Smooth muscle cell of the brain vasculature (primary cell): ENCODE measurements at places on chromosomes 3 and 15.

GRCh38 chr3:37115446-37115845, 58.9 kb downstream of the LRRFIP2 start:
- no peak for DNase-seq

- no peak for DNase-seq
Observed at GRCh38 chr3:116028157-116028556, 404.8 kb downstream of the GAP43 start.

DNA sequence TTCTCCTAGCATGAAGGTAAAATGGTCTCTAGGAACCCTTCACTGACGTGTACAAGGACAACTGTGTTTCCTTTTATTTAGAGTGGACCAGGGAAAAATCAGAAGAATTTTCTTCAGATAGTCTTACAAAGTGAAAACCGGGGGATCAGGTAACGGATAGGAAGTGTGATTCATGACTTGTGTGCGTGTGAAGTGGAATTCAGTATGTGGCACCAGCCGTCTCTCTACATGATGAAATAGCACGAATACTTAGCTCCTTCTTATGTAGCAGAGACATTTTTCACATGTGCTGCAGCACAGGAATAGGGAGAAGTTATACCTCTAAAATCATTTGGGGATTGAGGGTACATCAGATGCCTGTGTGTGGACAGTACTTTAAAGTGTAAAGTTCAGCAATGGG, 159.2 kb downstream of the MEX3B start:
- no peak for DNase-seq

DNA sequence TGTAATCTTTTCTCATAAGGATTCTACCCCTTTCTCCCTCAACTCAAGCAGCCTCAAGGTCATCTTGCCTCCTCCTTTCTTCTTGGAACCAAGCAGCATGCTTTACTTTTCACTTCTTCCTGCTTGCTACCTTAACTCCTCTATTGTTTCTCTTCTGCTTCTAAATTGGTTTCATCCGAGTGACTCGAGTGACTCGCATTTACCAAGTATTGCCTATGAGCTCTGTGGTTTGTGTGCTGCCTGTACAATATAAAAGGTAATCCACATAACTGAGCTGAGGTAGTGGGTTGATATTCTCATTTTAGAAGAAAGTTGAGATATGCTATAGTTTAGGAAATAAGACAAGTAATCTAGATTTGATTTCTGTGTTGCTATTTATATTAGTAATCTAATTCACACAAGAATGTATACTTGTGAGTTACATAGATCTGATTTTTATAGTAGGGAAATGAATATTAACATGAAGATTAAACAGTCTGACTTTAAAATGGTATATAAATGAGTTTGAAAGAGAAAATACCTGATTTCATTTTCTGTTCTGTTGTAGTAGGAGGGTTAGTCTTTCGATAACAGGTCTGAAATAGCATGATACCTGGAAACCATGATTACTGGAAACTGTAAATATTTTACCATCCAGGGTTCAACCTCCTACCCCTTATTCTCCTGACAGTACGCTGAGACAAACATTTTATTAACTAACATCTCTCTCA, 5.5 kb downstream of the HHLA2 start:
- no peak for DNase-seq

DNA sequence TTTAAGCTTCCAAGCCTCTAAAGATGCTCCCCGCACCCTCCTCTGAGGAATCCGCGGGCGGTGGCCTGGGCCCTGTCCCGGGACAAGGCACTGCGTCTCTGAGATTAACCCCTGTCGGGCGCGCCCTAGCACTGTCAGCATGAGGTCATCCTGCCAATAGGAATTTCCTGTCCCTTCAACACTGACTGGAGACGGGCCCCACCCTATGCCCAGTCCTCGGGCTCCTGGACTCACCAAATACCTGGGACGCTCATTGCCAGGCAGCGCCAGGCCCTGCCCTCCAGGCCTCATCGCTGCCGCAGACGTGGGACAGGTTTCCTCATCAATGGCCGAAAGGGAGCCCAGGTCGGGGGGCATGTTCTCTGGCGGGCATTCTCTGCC, 67.6 kb upstream of the SH3GL3 start:
- no peak for DNase-seq

- DNase-seq, result no peak
Observed at GRCh38 chr15:39784638-39785037, 2.0 kb upstream of the FSIP1 start.

- DNase-seq, result no peak
Observed at GRCh38 chr3:108528459-108529252, 18.3 kb upstream of the MYH15 start.

DNA sequence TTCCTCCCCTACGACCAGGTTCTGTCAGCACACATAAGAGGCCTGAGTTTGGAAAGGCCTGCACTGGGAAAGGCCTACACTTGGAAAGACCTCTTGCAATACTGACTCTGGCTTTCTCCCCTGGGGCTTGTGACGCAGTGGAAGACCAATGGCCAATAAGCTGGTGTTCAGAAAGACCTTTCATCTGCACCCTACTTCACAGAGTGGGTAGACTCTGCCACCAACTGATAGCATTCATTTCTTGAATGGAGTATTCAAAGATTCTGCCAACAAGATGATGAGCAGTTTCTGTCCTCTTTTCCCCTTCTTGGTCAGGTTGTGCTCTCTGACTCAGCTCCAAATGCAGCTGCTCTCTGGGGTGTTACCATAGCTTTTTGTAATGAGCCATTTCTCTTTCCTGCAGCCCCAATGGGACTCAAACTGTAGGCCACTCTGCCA, 48.8 kb downstream of the TIPARP start:
- DNase-seq, result no peak

GRCh38 chr3:104909198-104909597, 457.5 kb upstream of the ALCAM start:
- DNase-seq, result peak; percentile 31

DNA sequence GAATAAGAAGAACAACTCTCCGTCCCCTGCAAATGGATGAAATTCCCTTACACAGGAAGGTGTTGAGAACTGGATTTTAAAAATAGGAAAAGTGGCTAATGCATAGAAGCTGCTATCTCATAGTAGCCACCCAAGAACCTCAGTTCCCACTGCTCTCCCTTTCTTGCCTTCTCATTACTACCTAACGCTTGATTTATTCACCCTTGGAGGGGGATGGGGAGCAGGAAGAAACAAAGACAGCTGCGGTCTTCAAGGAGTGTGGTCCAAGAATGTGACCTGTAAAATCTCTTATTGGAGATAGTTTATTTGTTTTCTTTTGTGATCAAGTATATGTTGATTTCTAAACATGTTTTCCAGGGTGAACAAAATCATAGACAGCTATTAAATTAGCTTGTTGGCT, 274.1 kb upstream of the CTNNB1 start:
- no peak for DNase-seq

- peak; percentile 46 for DNase-seq
Observed at GRCh38 chr3:185549122-185549521, 3.3 kb downstream of the LIPH start.

DNA sequence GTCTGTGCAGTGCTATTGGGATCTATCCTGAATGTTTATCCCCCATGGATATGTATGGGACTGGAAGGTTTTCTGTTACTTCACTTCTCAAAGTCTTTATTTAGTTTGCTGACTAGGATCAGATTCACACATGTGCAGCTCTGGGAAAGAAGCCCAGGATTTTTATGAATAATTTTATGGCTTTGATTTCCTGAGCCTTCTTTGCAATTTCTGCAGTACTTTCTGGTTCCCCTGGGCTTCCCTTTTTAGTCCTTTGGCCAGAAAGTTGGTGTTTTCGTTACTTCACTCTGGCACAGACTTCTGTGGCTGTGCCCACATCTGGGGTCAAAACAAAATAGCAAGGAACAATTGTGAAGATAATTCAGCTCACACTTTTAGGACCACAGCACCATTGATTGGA, 721.0 kb downstream of the OTOL1 start:
- DNase-seq, result no peak

DNA sequence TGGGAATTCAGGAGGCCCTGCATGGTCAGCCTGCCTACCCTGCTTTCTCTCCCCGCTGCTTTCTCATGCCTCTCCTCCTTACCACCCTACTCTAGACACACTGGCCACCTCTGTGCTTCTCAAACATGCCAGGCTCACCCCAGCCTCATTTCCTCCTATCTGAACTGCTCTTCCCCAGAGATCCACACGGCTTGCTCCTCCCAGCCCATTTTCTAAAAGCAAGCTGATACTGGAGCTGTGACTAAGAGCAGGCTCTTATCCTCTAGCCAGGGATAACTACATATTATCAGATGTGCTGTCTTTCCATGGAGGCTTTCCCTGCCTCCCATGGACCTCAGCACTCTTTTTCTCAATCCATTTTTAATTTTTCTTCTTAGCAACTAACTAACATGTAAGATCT, 85.9 kb downstream of the BOC start:
- no peak for DNase-seq

- no peak for DNase-seq
Observed at GRCh38 chr3:186133980-186134379, 25.1 kb upstream of the ETV5 start.

GRCh38 chr15:58070801-58071418, 5.4 kb upstream of the ALDH1A2 start:
- DNase-seq, result peak; percentile 46

- DNase-seq, result no peak
Observed at GRCh38 chr15:29859973-29860715, 37.9 kb upstream of the TJP1 start.

- no peak for DNase-seq
Observed at GRCh38 chr3:172622916-172623700, 87.8 kb downstream of the NCEH1 start.

DNA sequence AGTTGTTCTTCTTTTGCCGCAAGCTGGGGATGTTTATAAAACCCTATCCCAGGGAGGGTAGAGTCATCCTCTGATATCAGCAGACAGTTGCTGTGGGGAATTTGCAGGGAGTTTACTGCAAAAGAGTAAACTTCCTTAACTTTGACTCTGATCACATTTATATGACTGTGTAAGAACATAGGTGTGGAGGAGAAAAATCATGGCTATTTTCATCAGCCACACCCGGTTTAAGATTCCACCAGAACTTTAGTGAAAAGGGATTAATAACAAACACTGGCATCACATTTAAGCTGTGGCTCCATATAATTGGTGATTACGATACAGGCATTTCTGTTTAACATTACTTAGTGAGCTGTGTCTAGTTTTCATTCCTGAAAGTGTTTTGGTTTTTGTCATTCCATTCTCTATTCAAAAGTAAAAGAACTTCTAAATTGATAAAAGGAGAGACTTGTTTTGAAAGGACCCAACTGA, 143.1 kb downstream of the MYLK start:
- no peak for DNase-seq

DNA sequence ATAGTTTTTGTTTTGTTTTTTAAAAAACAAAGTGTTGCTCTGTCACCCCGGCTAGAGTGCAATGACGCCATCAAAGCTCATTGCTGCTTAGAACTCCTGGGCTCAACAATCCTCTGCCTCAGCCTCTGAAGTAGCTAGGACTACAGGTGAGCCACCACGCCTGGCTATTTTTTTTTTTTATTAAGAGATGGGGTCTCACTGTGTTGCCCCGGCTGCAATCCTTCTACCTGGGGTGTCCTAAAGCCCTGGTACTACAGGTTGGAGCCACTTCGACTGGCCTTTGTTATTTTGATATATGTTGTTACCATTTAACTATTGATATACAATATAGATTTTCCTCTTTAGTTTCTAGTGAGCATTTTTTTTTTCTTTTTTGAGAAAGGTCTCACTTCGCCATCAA, 2.6 kb downstream of the NGLY1 start:
- DNase-seq, result no peak

- no peak for DNase-seq
Observed at GRCh38 chr15:67720556-67721175, 104.6 kb upstream of the SKOR1 start.

- DNase-seq, result no peak
Observed at GRCh38 chr3:121467085-121467484, 78.7 kb downstream of the POLQ start.

GRCh38 chr3:174891524-174892203, 32.5 kb downstream of the NAALADL2 start:
- DNase-seq, result no peak

- DNase-seq, result no peak
Observed at GRCh38 chr15:84750583-84751092, 2.2 kb downstream of the ZNF592 start.

DNA sequence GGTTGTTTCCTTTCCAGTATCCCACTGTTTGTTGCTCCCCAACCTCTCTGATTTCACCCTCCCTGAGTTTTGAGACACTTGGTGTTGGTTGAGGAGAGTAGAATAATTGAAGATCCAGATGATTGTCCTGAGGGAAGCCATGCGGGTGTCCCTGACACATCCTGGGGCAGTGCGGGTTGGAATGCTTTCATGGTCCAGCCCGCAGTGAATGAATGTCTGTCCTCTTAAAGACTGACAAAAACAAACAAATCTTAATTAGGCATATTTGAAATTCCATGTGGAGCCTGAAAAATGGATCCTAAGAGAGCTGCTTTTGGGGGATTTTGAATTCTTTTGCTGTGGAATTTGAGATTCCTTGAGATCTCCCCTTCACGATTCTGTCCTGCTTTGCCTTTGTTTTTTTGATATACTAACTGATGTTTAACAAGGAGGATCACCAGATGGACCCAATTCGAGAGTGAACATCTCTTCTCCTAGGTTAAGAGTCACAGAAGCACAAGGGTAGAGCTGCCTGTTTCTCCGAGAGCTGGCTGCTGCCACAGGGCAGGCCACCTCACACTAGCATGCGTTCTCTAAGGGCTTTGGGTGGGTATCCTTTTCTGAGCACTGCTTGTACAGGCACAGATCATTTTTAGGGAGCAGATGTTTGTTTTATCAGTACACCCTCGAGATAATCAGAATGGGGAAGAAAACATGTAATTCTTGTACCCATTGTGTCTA, 47.4 kb downstream of the GPR171 start:
- DNase-seq, result no peak

- no peak for DNase-seq
Observed at GRCh38 chr3:100072326-100073048, 41.8 kb downstream of the FILIP1L start.

- no peak for DNase-seq
Observed at GRCh38 chr3:106529738-106530137, 660.9 kb upstream of the CBLB start.

DNA sequence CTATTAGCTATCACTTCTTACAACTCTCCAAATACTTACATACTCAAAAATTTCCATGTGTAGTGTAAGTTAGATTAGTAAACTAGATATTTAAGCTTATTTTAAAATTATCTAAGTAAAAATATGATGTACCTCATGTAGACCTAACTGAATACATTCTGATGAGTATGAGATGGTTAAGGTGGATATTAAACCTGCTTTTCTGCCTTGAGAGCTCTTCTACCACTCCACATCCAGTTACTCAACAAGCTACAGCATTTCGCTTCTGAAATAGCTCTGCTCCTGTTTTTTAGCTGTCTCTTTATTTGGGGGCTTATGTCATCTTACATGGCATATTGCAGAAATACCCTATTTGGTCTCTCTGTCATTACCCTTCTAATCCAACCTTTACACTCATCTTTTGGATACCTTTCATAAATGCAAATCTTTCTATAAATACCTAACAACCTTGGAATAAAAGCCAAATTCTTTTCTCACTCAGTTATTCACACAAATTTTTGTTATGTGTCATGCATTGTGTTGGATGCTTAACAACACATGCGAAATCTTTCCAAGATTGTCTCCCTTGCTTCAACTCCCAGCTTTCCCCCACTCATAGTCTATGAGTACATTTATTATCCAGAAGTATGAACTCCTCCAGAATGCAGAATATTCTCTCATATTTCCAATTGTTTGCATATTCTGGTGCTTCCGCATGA, 92.0 kb downstream of the ALCAM start:
- no peak for DNase-seq
